ENCODE measurements at places on chromosomes 12 and 14.

GRCh38 chr14:72243309-72244293 lies 311.4 kb downstream of the RGS6 start:
- no peak for DNase-seq

DNA sequence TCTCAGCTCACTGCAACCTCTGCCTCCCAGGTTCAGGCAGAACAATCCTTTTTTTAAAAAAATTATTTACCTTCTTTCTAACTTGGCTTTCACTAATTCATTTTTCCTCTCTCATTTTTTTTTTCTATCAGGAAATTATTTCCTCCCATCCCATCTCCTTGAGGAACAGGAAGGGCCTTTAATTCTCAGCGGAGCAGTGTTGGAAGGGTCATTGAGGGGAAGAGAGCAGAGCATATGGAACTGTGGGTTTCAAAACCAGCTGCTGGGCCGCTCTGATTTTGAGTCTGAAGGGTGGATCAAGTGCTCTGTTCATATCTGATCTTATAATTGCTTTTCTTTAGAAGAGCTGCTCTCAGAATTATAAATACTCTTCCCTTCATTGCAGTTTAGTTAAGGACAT lies 29.0 kb downstream of the NUBPL start:
- DNase-seq, result no peak

DNA sequence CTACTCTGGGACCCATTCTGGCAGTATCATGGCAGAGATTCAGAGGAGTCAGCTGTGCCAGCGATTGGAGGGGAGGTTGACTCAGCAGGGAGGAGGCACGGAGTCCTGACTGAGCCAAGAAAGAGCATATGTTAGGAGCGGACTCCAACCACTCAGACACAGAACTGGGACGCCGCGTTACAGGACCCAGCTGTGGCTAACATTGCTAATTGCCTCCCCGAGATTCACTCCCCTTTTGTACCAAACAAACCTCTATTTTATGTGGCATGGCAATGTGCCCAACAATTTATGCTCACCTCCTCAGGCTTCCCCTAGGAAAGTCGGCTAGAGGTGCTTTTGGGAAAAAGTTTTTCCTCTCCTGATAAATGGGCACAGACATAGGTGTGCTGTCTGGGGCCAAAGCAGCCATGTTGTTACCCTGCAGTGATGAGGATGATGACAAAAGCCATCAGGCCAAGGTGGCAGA lies 15.2 kb upstream of the CLIP1 start:
- DNase-seq, result no peak

GRCh38 chr14:22837114-22837749 lies 847 bp downstream of the MMP14 start:
- no peak for DNase-seq

DNA sequence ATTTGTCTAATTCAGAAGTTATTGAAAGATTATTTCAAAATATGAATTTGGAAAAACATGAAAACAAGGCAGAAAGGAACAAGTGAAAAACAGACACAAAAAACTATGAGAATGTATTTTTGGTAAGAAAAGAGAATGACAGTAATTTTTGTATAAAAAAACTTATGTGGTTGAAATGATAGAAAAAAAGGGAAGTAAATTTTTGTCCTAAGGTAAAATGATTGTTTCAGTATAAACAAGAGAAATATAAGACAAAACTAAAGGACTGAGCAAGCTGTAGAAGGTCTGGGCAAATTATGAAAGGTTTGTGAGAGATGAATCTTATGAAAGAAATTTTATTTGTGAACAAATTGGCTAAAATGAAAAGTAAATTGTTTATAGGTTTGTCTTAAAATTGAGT lies 44.6 kb downstream of the CEP83 start:
- DNase-seq, result no peak

GRCh38 chr14:73714656-73715081 lies 485 bp upstream of the PNMA1 start:
- DNase-seq, result no peak

- DNase-seq, result no peak
Measured at GRCh38 chr14:74652541-74652940, 40.5 kb upstream of the LTBP2 start.

- DNase-seq, result no peak
Measured at GRCh38 chr12:89157413-89157812, 194.9 kb downstream of the DUSP6 start.

- no peak for DNase-seq
Measured at GRCh38 chr12:89845767-89846166, 137.1 kb upstream of the ATP2B1 start.

DNA sequence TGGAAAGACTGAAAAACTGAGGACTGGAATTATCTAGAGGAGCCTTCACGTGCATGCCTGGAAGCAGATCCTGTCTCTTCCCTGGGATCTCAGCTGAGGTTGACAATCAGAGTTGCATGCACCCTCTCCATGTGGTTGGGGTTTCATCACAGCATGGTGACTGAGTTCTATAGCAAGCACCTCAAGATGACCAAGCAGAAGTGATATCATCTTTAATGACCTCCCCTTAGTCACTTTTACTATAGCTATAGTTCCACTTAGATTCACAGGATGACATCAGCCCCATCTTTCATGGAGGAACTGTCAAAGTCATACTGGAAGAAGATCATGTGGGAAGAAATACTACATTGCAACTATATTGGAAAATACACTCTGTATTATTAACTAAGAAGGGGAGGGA lies 105.8 kb upstream of the ATXN7L3B start:
- no peak for DNase-seq

DNA sequence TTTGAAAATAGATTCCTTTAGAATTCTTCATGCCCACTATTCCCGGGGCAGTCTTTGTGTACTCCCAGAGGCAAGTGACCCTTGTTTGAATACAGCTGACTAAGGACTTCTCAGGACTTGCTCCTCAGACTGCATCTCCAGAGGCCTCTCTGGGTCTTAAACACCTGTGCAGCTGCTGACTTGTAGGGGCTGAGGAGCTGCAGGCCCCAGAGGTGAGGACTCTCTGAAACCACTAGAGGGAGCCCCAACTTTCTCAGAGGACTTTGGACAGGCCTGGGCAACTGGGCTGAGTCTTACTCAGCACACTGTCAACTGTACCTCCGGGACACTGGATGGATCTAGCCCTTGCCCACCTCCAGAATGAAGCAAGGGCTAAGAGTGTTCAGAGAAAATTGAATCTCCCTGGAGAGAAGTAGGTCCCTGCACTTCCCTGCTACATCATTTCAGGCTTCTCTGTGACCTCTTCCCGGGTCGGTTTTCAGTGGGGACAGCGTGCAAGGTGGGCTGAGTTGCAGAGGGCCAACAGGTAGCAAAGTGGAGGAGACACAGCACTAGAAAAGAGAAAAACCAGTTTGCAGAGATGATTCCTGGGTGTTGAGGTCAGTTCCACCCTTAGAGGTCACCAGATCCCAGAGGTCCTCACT lies 164.6 kb downstream of the TMEM117 start:
- peak; percentile 21 for DNase-seq

GRCh38 chr12:78239544-78239943 lies 408.9 kb downstream of the NAV3 start:
- DNase-seq, result no peak

GRCh38 chr12:99200711-99201384 lies 446.7 kb upstream of the GARIN6 start:
- DNase-seq, result no peak

DNA sequence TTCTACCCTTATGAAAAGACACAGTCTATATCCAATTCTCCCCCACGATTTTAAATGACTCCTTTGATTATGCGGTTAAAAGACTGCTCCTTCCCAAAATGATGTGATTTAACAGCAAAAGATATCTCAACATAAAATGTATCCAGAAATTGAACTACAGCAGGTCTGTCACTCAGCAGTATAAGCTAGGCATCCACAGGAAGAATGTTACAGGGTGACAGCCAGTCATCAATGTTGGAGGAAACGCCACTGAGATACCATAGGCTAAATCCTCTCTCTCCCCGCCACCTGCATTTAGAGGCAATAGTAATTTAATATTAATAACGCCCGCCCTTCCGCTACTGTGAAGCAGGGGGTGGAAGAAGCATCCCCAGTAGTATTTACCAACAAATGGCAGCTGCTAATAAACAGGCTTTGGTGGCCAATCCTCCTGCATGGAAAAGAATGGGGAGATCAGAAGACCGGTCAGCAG lies 613 bp downstream of the RECQL start:
- no peak for DNase-seq

- no peak for DNase-seq
Measured at GRCh38 chr12:72281126-72281525, 9.0 kb downstream of the TRHDE start.

GRCh38 chr14:20662968-20663732 lies 21.2 kb upstream of the RNASE4 start:
- DNase-seq, result peak; percentile 81

GRCh38 chr14:104882325-104882973 lies 17.4 kb downstream of the CEP170B start:
- DNase-seq, result no peak

- DNase-seq, result no peak
Measured at GRCh38 chr12:96419576-96420276, 19.5 kb upstream of the CDK17 start.

DNA sequence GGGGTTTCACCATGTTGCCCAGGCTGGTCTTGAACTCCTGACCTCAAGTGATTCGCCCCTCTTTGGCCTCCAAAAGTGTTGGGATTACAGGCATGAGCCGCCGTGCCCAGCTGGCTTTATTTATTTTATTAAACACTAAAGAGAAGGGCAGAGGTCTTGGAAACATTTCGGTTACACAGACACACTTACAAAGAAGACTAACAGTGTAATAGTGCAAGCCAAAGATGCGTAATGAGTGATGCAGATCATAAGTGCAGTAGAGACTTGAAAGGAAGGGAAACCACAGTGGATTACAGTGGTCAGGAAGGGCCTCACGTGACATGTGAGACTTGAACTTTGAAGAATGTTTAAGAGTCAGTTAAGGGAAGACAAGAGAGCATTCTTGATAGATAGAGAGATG lies 33.9 kb upstream of the CDK17 start:
- peak; percentile 84 for DNase-seq

DNA sequence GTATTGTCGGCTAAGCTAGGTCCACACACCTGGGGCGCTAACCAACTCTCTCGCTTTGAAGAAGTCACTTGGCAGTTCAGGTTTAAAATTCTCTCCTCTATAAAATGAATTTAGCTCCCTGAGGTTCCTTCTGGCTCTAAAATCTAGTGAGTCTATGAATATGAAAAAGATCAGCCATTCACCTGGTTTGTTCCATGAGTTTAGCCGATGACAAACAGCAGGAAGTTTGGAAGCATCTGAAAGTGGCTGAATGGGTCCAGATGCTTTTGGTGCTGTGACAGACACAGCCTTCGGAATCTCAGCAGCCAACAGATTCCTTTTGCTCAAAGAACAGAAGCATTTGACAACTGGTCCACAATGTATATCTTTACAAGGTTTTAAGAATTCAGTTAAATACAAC lies 73.4 kb upstream of the FOXN3 start:
- no peak for DNase-seq

DNA sequence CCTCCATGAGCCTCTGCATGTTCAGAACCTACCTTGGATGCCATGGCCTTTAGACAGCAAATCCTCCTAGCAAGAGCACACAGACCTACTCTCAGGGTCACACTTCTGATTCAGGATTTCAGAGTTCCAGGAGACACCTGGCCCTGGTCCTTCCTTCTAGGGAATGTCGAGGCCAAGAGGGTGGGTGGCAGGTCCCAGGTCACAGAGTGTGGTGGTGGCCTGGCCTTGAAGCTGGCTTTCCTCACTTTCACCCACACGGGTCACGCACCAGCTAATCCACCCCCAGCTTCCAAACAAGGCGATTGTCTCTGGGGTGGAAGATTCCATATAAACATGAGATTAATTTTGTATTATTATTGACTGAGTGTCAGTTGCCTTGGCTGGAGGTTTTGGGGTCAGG lies 328.3 kb upstream of the RTL1 start:
- DNase-seq, result no peak

DNA sequence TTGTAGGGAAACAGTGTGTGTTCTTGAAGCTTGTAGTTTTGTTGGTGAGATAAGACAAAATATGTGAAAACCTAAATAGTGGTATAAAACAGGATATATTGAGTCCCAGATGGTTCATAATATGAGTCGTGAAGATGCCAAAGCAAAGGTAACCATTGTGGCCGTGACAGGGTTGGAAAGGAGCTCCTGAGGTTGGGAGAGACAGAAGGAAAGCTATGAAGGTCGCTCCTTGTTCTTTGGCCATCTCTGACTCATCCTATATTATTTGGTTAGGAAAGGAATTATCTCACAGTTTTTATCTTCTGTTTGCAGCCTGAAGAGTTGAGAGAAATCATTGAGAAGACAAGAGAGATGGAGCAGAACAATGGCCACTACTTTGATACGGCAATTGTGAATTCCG lies 27.1 kb downstream of the ATP6V1D start:
- DNase-seq, result no peak

DNA sequence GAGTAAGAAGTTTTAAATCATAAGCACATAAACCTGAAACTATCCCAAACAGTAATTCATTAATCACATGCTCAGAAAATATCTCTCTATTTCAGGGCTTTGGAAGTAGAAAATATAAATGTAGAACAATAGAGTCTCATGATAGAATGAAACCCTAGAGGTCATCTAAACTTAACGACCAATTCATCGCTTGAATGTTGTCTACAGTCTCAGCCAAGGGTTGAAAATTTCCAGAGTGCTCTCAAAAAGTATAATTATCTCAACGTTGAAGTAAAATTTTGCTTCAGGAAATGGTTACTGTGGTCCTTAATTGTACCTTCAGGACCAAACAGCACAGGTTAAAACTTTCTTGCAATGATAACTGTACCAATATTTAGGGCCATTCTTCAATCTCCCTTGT lies 1053.6 kb upstream of the SEL1L start:
- no peak for DNase-seq

DNA sequence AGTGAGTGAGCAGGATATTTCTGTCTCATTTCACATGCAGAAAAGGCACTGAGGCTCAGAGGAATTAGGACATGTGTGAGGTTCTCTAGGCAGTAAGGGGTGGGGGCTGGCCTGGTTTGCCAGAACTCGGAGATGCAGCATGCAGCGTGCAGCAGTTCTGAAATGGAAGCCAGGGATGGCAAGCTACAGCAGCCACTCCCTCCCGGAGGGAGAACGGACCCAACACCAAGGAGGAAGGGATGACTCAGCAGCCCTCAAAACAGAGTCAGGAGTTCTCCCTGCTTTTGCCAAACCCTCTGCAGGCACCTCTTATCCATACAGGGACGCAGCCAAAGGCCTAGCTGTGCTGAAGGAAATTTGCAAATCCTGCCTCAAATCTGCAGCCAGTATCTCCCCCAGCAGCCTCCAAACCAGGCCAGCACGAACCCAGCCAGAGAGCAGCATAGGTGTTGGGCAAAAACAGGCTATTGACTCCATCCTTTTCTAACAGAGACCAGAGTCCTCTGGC lies 10.3 kb upstream of the SERPINA3 start:
- DNase-seq, result no peak

GRCh38 chr12:83318386-83319098 lies 631.8 kb downstream of the TMTC2 start:
- DNase-seq, result no peak

GRCh38 chr12:45779936-45780335 lies 50.4 kb downstream of the ARID2 start:
- DNase-seq, result no peak

- no peak for DNase-seq
Measured at GRCh38 chr14:102225386-102225785, 79.6 kb downstream of the MOK start.

- no peak for DNase-seq
Measured at GRCh38 chr12:52390739-52391617, 5.5 kb upstream of the KRT84 start.

All from CD4-positive, alpha-beta T cell treated with Interleukin-15 for 4 hours (primary cell).